ENCODE measurements at places on chromosomes 1 and 21. TPM values are rescaled to one million over a fixed set of nuclear protein-coding genes. Genes with fewer than 3 reads are reported as not detected.

Gene LYST
- total RNA-seq, result 36.7 TPM

Gene TAS1R1
- 0.20 TPM for total RNA-seq

Gene F3
- 114 TPM for total RNA-seq

Gene GPR52
- 0.78 TPM for total RNA-seq

Gene POU2F1
- total RNA-seq, result 7.5 TPM

Gene LAMB3
- total RNA-seq, result 40.1 TPM

Gene TTF2
- 11.9 TPM for total RNA-seq

Gene GPR161
- total RNA-seq, result 22.6 TPM

Gene GPX7
- 13.3 TPM for total RNA-seq

Gene OR2T5
- total RNA-seq, result not detected

Gene SLFNL1
- total RNA-seq, result 0.46 TPM

Gene PODN
- 20.9 TPM for total RNA-seq

Gene SYTL1
- total RNA-seq, result 0.07 TPM

Gene PCSK9
- 0.85 TPM for total RNA-seq

Gene S100A7
- total RNA-seq, result not detected

Gene OLFML2B
- total RNA-seq, result 19.4 TPM

Gene TMEM200B
- total RNA-seq, result 4.3 TPM

Gene KRTAP7-1
- not detected for total RNA-seq

Gene EDEM3
- 126 TPM for total RNA-seq

Gene USH2A
- total RNA-seq, result under 0.01 TPM

Gene VTCN1
- not detected for total RNA-seq

Gene BSDC1
- total RNA-seq, result 68.2 TPM

Gene CHIA
- not detected for total RNA-seq

Gene GJA4
- 0.50 TPM for total RNA-seq

Gene ITLN2
- 0.52 TPM for total RNA-seq

Gene RBP7
- not detected for total RNA-seq

Gene BSND
- total RNA-seq, result not detected

Gene KRTCAP2
- total RNA-seq, result 153 TPM

Gene IFI16
- 88.2 TPM for total RNA-seq

Gene ANP32E
- 20.9 TPM for total RNA-seq
